ENCODE measurements at places on chromosomes 3 and 15.

DNA sequence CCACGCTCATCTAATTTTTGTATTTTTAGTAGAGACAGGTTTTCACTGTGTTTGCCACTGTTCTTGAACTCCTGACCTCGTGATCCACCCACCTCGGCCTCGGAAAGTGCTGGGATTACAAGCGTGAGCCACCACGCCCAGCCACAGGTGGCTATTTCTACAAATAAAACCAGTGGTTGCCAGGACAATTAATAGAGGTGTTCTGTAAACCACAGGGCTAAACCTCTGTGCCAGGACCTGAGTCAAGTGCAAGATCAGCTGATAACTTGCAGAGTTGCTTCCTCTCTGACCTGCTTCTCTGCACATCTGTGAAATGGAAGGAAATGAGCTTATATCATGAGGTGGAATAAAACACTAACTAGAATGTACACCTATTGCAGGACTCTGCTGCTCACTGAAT lies 72.8 kb downstream of the CD200R1L start:
- DNase-seq: peak; percentile 23

- DNase-seq: no peak
Measured at GRCh38 chr3:160008961-160009360, 20.3 kb downstream of the IL12A start.

DNA sequence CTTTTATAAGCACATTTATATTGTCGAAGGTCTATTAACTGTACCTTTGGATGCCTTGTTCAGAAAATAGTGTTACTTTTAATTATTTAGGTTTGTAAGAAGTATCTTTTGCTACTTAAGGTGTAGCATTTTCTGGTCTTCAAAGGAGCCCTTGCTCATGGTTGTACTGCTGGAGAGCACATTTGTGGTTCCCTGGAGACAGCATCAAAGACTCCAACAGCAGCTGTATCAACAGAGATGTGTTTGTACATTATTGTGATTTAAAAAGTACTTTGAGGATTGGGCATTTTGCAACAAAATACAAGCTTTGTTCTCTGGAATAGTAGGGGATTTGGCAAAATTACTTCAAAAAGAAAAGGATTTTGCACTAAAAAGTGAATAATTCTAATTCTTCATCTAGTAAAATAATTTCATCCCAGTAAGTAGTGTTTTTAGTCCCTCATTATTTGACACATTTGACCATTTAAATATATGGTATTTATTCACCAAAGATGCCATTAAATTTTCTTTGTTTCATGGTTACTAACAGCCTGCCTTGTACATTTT lies 16.5 kb downstream of the TBC1D23 start:
- DNase-seq: no peak

DNA sequence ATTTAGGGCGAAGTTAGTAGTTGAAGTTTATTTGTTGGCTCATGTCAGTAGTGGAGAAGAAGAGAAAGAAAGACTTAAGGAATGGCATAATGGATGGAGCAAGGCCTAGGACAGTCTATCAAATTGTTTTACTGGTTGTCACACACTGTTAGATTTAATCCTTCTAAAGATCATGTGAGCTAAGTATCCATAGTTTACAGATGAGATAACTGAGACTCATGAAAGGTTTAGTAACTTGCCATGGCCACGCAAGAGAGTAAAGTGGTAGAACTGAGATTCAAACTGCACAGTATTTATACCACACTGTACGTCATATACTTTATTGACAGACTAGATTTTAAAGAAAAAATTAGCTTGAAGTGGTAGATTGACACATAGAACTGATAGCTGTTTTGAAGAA lies 11.4 kb downstream of the SPRED1 start:
- DNase-seq: no peak

- no peak for DNase-seq
Measured at GRCh38 chr3:133987948-133988484, 41.7 kb downstream of the SLCO2A1 start.

DNA sequence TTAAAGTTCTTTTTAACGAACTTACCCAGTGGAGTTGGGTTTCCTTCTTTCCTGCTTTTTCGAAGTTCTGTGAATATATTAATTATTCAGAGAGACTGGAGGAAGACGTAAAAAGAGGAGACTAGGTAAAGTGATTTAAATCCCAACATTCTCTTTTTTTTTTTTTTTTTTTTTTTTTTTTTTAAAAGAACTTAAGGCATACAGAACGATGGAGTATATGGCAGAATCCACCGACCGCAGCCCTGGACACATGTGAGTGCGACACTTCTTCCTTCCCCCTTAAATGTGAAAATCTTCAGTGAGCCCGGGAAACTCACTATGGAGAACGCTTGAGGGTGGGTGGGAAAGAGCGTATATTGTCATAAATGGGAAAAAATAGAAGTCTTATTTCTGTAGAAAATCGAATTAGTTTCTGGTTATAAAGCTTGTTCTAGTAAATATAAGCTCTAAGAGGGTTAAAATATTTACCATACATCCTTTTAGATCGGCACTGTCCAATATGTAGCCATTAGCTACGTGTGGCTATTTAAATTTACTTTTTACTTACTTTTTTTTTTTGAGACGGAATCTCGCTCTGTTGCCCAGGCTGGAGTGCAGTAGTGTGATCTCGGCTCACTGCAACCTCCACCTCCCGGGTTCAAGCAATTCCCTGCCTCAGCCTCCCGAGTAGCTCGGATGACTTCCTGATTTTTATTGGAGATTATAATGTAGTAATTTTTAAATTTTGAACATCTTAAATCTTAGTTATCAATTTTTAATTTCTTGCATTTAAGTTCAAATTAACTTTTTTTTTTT lies 892 bp downstream of the NMD3 start:
- DNase-seq: peak; percentile 7

GRCh38 chr15:63491979-63492378 lies 12.4 kb upstream of the USP3 start:
- DNase-seq: no peak

GRCh38 chr3:125140818-125141595 lies 71.5 kb downstream of the SLC12A8 start:
- no peak for DNase-seq

- DNase-seq: no peak
Measured at GRCh38 chr15:86799226-86799625, 719.6 kb downstream of the AGBL1 start.

GRCh38 chr3:190696777-190697501 lies 165.6 kb downstream of the GMNC start:
- DNase-seq: no peak

- DNase-seq: no peak
Measured at GRCh38 chr3:156635973-156636372, 38.4 kb upstream of the TIPARP start.

DNA sequence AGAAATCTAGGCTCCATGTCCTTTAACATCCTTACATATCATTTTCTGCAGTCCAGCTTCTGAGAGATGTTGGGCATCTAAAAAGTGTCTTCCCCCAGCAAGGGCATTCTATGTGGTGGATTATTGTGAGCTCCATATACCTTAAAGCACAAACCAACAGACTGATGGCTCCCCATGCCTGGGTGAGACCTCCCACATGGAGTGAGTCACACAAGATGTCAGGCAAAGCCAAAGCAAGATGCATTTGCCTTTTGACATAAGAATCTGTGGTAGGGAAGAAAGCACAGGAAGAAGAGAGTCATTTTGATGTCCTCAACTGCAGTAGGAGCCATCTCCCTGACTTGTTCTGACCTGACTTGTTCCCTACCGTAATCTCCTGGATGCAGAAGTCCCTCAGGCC lies 238.7 kb upstream of the EIF1B start:
- DNase-seq: no peak

- no peak for DNase-seq
Measured at GRCh38 chr15:100245855-100246254, 95.9 kb downstream of the ADAMTS17 start.

- DNase-seq: no peak
Measured at GRCh38 chr3:42504334-42505127, 2.1 kb downstream of the VIPR1 start.

- no peak for DNase-seq
Measured at GRCh38 chr3:157166561-157166960, 6.6 kb upstream of the CCNL1 start.

- no peak for DNase-seq
Measured at GRCh38 chr15:76972389-76973361, 22.3 kb upstream of the PSTPIP1 start.

DNA sequence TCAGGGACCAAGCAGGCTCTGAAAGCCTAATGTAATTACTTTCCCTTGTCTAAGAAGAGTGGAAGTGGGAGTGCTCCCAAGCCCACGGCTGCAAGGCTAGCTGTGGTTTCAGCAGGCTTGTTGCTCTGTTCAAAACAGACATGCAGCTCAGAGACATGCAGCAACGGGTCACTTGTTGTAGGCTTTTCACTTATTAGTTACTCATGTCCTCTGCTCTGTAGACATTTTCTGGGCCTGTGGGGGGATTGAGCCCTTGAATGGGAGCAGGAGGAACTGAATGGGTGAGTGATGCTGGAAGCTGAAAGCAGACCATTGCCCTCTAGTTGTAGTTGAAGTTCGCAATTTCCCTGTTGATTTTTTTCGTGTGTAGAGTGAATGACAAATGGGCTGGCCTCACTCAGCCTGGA lies 261.9 kb upstream of the NR2E3 start:
- DNase-seq: no peak

DNA sequence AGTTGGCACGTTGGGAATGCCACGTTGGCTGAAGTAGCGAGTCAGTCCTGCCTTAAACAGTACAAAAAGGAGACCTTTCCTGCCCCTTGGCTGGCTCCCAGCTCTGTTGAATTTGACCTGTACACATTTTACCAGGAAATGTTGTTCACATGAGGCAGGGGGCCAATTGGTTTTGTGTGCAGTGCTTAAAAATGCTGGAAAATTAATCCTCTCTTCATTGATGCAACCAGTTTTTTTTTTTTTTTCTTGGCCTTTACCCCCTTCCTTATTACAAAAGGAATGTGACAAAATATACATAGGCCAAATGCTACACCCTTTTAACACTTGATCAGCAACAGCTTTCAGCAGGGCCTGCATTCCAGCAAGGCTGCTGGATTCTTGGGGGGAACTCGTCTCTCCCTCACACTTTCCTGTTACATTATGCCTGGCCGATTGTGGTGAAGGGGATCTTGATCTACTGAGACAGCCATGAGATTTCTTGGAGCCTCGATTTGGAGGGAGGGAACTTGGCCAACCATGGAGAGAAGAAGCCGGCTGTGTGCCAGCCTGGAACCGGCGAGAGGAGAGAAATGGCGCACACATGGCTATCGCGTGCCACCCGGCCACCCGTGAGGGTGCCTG lies 93.1 kb downstream of the DNASE1L3 start:
- DNase-seq: no peak

DNA sequence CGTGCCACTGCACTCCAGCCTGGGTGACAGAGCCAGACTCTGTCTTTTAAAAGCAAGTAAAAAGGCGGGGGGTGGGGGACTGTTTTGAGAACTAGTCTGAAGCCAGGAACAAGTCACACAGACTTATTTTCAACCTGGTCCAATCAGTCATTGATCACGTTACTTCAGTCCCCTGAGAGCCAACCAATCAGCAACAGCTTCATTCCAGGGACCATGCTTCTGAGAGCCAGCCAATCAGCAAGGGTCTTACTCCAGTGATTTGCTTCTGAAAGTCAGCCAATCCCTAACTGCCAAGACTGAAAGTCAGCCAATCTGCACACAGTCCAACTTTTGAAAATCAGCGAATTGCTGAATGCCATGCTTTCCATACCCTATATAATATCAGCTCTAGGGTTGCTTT lies 48.6 kb upstream of the C15orf39 start:
- peak; percentile 25 for DNase-seq

GRCh38 chr3:24401811-24402185 lies 92.9 kb downstream of the THRB start:
- DNase-seq: no peak

DNA sequence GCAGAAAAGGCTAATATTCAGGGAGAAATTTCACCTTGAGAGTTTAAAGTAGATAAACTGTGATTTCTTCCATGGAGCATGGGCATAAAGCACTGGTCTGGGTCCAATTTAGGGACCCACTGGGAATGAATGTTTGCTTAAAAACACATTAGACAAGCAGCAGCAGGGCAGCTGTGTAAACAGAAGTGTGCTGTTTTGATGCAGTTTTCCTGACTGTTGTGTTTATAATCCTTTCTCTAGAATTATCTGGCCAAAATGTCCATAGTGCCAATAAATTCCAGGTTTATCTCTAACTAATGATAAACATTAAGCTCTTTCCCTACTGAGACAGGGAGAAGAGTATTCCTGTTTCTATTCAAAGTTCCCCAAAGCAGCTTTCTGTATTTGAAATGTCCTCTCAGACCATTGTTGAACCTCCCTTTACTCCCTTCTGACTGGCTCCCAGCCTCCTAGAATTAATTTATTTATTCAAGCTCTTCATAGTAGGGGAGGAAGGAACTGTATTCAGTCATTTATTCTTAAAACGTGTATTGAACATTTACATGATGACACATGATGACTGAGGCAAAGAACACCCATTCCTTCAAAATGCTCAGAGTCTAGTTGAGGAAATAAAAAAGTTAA lies 7.0 kb upstream of the TM4SF18 start:
- no peak for DNase-seq

DNA sequence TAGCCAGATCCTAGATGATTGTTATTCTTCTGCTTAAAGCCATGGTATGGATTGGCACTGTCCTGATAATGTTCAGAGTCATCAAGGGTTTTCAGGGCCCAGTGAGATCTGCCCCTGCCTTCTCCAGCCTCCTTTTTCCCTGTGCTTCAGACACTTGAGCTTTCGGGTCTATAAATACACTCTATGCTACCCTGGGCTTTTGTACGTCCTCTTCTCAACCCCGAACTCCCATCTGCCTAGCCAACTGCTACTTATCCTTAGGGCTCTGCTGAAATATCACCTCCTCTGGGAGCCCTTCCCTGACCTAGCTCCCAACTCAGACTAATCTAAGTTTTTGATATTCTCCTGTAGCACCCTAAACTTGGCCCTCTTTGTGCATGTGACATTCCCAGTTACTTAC lies 115.3 kb downstream of the OPA1 start:
- DNase-seq: no peak

DNA sequence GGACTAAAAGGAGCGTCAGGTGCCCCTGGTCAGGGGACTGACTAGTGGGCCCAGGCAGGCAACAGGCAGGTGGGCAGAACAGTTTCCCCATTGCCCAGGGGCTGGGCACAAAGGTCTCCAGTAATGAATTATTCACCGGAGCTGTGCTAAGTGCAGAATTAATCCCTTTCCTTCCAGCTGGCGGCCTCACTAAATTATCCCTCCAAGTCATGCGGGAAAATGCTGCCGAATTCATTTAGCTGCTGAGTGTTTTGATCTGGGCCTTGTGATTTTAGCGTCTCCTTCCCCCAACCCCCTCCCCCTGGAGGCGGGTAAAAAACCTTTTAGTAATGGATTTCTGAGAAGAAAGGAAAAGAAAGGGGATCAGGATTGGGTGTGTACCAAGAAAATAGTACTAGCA lies 47.2 kb downstream of the CCDC33 start:
- DNase-seq: no peak

GRCh38 chr15:50064673-50065072 lies 54.4 kb downstream of the ATP8B4 start:
- DNase-seq: no peak
